Esophagus muscularis mucosa (tissue), 4 donors: ENCODE measurements at places on chromosomes 7 and 10.

DNA sequence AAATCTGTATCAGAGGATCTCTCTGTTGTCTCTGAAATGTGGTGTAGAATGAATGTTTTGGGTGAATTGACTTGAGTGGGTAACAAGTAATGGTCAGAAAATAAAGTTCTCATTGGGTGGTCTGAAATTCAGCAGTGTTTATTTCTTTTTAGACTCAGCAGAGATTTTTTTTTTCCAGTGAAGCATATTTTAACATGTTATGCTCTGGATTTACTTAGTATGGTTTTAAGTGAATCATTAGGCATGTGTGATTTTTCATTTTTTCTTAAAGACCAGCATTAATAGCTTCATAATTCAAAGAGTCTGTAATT lies 63.5 kb downstream of the REEP3 start:
- H3K27ac ChIP-seq = no peak overlapping the region
- no peaks in the 10 kb centered on the region for H3K27me3 ChIP-seq
- peaks cover 40% of the 10 kb centered on the region for H3K4me1 ChIP-seq
- H3K4me3 ChIP-seq = no peak overlapping the region
- DNase-seq = no peak
- no peaks in the 10 kb centered on the region for H3K36me3 ChIP-seq

DNA sequence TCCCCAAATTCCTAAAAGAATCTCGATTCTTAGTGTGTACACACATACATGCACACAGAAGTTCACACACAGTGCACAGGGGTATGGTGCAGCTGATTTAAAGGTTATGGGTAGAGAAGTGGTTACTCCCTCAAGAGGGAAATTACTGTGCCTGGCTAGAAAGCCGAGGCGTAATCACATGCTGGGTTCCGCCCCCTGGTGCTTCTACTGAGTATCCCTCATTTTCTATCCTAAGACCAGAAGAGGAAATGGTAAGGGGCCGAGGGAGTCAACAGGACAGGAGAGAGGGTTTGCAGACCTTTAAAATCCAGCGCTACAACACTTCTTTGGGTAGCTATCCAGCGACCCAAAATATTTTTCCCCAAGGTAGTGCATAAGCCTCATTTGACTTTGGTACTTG lies 147.3 kb upstream of the TMEM196 start:
- H3K27me3 ChIP-seq = no peaks in the 10 kb centered on the region
- no peak overlapping the region for H3K27ac ChIP-seq
- H3K4me1 ChIP-seq = peaks cover 24% of the 10 kb centered on the region
- no peaks in the 10 kb centered on the region for H3K36me3 ChIP-seq
- DNase-seq = no peak
- H3K4me3 ChIP-seq = no peak overlapping the region

GRCh38 chr10:74770400-74770799 lies 56.0 kb upstream of the KAT6B start:
- no peaks in the 10 kb centered on the region for H3K27me3 ChIP-seq
- H3K36me3 ChIP-seq = no peaks in the 10 kb centered on the region
- H3K4me3 ChIP-seq = no peak overlapping the region
- no peak for DNase-seq
- H3K4me1 ChIP-seq = no peaks in the 10 kb centered on the region

- no peak for DNase-seq
- H3K27ac ChIP-seq = no peak overlapping the region
- no peaks in the 10 kb centered on the region for H3K27me3 ChIP-seq
- no peak overlapping the region for H3K4me3 ChIP-seq
- H3K4me1 ChIP-seq = no peaks in the 10 kb centered on the region
- H3K36me3 ChIP-seq = no peaks in the 10 kb centered on the region
Measured at GRCh38 chr10:84291384-84291783, 37.0 kb upstream of the CCSER2 start.

DNA sequence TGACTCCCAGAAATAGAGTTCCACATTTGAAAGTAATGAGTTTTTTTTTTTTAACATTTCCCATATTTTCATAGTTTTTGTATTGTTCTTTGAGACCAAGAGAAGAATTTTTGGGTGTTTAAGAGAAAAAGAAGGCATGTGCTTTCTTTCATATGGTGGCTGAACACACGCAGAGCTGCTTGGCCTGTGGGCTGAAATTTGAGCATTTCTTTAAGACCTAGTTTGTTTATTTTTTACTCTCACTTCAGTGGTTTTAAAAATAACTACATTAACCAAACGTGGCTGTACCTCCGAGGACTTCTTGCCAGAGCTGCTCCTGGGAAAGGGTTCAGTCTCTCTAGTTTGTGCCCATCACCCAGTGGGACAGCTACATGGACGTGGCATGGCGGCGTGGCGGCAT lies 58.3 kb downstream of the INPP5A start:
- no peak for DNase-seq
- H3K27ac ChIP-seq = peak overlapping the region; percentile 85
- peaks cover 90% of the 10 kb centered on the region for H3K4me1 ChIP-seq
- H3K36me3 ChIP-seq = no peaks in the 10 kb centered on the region
- H3K27me3 ChIP-seq = no peaks in the 10 kb centered on the region
- H3K4me3 ChIP-seq = no peak overlapping the region

DNA sequence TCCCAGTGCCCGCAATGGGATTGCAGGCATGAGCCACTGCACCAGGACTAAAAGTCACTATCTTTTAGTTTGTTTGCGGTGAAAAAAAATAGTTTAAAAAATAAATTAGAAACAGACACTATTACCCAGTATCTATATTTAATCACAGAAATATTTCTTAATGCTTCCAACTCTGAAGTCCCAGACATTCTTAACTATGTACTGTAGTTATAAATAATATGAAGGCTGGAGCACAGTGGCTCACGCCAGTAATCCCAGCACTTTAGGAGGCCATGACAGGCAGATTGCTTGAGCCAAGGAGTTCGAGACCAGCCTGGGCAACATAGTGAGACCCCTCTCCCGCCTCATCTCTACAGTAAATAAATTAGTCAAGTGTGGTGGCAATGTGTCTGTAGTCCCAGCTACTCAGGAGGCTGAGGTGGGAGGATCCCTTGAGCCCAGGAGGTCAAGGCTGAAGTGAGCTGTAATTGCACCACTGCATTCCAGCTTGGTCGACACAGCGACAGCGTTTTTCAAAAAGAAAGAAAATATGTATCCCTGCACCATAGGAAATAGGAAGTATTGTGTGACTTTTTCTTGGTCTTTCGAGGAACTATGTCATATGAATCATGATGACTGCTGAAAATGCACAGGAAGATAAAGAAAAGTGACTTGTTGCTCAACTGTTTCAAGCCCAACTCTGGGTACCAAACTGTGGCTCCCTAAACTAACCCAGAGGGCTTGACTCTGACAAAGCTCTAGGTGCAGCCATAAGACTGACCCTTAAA lies 74.9 kb upstream of the STEAP1B start:
- no peak overlapping the region for H3K4me3 ChIP-seq
- no peaks in the 10 kb centered on the region for H3K27me3 ChIP-seq
- no peak overlapping the region for H3K27ac ChIP-seq
- DNase-seq = no peak
- peaks cover 31% of the 10 kb centered on the region for H3K4me1 ChIP-seq

DNA sequence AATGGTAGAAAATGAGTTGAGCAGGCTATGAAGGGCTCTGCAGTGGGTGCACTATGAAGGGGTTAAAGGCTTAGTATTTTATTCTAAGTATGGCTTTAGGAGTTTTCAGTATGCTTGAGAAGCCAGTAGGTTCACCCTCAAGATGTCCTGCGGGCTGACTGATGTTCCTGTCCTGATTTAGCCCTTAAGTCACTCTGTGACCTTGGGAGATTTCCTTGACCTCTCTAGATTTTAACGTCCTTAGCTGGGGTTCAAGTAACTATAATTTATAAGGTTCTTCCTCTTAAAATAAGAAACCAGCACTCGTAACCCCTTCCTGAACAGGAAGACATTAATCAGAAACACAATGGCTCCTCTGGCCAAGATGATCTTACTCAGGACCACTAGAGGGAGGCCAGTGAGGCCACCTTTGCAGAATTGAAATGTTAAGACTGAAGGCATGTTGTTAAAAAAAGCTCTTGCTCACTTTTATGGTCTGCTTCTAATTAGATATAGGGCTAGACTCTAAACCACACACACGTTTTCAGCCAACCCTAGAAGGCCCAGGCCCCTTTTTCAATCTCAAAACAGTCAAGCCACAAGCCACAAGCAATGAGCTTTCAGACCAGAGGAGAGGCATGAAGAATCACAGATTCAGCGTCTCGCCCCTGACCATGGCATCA lies 41.9 kb downstream of the CDK1 start:
- H3K4me1 ChIP-seq = peaks cover 10% of the 10 kb centered on the region
- no peak for DNase-seq
- H3K4me3 ChIP-seq = no peak overlapping the region

- H3K27ac ChIP-seq = no peak overlapping the region
- H3K27me3 ChIP-seq = no peaks in the 10 kb centered on the region
- H3K4me1 ChIP-seq = peaks cover 24% of the 10 kb centered on the region
Measured at GRCh38 chr7:93150200-93150835, 2.1 kb upstream of the SAMD9L start.

DNA sequence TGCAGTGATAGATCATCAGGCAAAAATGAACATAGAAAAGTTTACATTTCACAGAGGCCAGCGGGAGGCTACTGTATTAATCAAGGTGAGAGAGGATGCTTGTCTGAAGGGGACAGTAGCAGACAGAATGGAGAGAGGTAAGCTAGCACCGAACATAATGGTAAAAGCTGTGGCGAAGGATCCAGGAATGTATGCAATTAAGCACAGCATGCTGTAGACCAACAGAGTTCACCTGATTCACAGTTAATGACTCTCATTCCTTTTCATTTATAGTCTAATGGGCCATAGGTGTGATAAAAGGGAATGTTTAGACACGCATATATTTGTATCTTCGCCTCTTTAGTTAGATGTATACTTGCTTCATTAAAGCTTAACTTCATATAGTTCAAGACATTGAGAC lies 150.9 kb upstream of the MBL2 start:
- DNase-seq = no peak
- no peaks in the 10 kb centered on the region for H3K27me3 ChIP-seq
- H3K4me3 ChIP-seq = no peak overlapping the region
- H3K4me1 ChIP-seq = no peaks in the 10 kb centered on the region

DNA sequence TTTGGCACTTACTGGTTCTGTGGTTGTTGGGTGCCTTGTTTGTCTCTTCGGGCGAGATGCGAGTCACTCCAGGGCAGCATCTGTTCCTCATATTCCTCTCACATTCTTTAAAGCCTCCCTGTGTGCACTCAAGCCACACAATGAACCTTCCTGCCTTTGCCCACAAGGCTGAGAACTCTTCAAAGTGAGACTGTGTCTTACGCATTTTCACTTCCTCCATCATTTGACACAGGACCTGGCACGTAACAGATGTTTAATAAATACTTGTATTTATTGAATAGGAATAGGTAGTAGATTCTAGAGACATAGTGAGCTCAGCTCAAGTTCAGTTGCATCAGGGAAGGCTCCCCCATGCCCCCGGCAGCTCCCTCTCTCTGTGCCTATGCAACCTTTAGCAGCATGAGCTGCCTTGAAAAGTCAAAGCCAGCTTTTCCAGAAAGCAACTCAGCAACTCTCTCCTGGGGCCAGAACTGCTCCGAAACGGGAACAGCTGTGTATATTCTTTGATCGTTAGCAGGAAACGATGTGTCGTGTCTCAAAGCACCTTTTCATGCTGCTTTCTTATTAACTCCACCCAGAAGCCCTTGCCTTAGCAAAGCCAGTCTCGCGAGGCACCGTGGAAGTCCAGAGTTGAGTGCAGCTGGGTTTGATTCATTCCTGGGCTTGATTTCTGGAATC lies 97.5 kb downstream of the PFKFB3 start:
- H3K27me3 ChIP-seq = no peaks in the 10 kb centered on the region
- no peak for DNase-seq
- H3K36me3 ChIP-seq = no peaks in the 10 kb centered on the region

DNA sequence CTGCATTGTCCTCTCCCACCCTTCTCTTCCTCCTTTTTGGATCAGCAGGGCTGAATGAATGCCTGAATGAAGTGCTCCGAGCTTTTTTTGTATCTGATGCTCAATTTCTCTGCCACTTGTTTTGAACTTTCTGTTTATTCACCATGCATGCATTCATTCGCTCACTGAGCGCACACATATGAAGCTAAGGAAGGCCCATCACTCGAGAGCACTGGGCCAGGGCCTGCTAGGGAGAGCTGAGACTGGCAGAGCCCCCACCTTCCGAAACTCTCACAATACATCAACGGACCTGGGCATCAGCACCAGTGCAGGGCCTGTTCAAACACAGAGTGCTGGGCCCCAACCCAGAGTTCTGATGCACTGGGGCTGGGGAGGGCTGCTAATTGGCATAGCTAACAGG lies 45.7 kb downstream of the RPS24 start:
- DNase-seq = no peak
- H3K4me3 ChIP-seq = no peak overlapping the region
